Hepatic stellate cell (primary cell): ENCODE measurements at places on chromosomes 11 and 22.
A peak's percentile ranks its signal among the peaks of the same experiment; 100 is the strongest.

DNA sequence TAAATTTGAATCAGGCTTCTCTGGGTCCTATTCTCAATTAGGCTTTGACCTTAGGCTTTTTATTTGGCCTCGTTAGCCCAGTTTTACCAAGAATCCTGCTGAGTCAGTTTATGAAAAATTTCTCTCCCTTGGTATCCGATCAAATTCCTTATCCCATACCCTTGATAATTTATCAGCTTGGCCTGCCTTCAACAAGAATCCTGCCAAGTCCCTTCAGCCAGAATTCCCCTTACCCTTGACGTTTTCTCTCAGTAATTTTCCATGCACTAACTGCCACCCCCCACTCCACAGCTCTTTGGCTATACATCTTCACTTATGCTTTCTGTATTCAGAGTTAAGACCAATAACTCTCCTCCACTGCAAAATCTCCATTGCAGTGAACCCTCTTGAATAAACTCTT, 811.0 kb upstream of the CCDC90B start:
- DNase-seq, result no peak

GRCh38 chr22:16973591-16974297, 34.3 kb downstream of the GAB4 start:
- no peak for DNase-seq

DNA sequence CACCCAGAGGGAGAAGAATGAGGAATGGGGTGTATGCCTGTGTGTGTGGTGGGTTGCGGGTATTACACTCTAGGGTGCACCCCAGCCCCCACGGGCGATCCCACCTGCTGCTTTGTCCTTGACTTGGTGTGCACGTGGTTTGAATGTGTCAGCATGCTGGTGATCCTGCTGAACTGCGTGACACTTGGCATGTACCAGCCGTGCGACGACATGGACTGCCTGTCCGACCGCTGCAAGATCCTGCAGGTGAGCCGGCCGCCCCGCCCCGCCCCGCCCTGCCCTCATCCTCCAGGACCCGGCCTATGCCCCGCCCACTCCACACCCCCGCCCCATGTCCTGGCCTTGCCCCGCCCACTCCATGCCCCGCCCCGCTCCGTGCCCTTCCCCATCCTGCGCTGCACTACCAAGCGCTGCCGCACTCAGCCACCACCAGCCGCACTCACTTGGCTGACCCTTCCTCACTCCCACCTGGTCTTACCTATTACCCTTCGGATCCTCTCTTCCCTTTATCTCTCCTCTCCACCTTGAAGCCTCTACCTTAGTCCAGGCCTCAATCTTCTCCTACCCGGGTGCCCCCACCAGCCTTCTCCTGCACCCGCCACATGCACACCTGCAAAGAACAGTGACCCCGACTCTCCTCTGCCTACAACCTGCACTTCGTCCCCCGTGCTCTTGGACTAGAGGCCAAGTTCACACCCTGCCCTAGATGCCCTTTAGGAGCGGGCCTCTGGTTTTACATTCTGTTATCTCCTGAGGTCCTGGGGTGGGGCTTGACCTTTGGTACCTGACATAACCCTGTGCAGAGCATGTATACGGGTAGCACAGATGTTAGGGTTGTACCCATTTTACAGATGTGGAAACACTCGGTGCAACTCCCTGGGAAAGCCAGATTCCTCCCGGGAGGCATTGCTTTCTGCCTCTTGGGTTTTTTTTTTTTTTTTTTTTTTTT, 27.7 kb downstream of the CACNA1I start:
- no peak for DNase-seq

GRCh38 chr11:47950396-47950795, 30.0 kb upstream of the PTPRJ start:
- DNase-seq, result no peak

DNA sequence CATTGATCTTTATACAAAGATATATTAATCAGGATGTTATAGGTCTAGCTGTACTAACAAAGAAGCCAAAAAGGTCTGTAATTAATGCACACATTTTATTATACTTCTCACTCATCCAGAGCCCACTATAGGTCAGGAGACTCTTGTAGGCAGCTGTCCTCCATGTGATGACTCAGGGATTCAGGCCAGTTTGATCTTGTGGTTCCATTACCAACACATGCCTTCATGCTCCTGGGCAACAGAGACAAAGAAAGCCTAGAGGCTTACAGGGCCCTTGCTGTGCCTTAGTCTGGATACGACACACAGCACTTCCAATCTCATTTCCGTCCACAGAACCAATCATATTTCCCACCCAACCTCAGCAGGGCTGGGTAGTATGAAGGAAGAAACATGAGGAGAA, 150.3 kb upstream of the NCAM1 start:
- no peak for DNase-seq

- DNase-seq, result no peak
These were observed 519.0 kb downstream of the TBC1D22A start for GRCh38 chr22:47281126-47282106.

DNA sequence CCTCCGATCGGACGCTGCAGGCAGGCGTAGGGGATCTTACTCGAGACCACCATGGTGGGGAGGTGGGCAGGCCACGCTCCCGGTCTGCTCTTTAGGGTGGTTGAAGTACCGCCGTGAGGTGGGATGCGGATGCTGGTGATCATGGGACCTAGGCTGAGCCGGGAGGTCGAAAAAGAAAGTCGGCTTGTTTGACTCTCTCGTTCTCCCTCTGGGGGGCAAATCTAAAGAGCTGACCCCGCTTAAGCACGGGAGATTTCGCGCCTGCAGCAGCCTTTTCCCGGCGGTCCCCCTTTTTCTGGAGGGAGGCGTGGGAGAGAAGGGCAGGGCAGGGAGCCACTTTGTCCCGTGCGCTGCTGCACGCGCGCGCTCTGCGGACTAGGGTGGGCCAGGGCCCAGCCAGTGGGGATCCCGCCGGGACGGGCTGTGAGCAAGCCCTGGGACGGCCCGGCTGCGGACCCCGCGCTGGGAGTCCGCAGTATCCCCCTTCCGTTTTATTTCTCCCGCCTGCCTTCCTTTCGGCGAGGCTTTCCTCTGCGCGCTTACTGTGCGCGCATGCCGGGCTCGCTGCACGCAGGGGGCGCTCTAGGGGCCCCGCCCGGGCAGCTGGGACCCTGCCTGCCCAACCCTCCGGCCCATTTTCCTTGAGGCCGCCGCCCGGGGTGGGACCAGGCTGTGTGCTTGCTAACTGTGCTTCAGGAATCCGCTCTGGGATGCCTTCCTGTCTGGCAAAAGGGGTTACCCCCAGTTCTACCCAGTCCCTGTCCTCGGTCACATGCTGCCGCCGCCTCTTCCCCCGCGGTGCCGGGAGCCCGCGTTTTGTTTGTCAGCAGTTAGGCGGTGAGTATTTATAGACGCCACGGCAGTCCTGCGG, 81.0 kb downstream of the PRR5L start:
- DNase-seq, result peak; percentile 65

DNA sequence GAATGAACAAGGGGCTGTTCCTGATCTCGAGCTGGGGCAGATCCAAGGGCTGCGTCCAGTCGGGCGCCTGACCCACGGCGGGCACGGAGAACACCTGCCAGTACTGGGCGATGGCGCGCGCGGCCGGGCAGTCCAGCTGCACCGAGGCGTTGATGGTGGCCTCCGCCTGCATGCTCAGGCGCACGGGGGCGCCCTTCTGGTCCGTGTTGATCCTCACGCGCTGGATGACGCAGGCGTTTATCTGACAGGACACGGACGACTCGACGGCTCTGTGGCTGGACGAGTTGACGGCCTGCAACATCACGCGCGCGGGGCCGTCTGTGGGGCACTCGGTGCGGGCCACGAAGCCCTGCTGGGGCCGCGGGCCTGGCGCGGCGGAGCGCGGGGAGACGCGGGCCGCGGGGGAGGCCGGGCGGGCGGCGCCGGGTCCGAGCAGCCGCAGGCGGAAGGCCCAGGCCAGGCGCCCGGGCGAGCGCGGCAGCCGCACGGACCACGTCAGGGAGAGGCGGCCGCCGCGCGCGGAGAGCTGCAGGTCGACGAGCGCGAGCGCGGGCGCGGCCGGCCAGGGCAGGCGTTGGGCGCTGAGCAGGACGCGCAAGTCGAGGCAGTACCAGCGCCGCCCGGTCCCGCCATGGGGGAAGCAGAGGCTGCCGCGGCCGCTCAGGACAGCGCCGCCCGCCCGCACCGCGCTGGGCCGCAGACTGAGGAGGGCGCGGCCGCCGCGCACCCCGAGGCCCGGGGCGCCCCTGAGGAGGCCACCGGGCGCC, 511 bp downstream of the PKDREJ start:
- no peak for DNase-seq

- no peak for DNase-seq
These were observed 9.7 kb downstream of the LRFN4 start for GRCh38 chr11:66866511-66866986.

GRCh38 chr22:39900306-39901227, at the start of gene GRAP2:
GRAP2 (plus strand) TSS chr22:39901084; CDS start chr22:39947107, 46,023 bp downstream.
- no peak for DNase-seq

DNA sequence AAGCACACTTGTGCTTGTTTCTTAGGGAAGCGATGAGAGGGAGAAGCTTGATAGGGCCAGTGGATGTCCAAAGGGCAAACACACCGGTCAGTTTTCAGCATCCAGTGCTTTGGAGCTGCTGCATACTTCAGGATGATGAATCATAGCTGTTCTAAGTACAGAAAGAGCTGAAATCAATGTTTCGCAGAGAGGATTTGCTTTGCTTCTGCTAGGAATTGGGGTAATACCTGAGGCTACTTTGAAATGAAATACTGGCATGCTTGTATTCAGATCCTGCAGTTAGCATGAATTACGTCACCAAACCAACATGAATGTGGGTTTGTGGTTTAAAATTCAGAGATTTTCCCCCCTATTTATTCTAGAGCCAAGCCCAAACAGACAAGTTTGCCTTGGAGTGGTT, 41.7 kb upstream of the SC5D start:
- DNase-seq, result no peak

DNA sequence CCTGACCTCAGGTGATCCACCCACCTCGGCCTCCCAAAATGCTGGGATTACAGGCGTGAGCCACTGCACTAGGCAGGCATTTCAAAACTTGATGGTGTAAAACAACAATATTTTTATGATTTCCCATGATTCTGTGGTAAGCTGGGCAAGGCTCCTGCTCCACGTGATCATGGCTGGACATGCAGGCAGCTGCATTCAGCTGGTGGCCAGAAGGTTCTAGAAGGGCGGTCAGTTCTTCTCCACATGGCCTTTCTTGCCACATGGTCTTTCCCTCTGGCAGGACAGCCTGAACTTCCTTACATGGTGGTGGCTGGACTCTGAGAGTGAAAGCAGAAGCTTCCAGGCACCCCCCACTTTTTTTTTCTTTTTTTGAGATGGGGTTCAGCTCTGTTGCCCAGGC, 9.9 kb upstream of the RASD2 start:
- DNase-seq, result no peak

GRCh38 chr11:9121469-9121796, 30.0 kb upstream of the SCUBE2 start:
- no peak for DNase-seq

DNA sequence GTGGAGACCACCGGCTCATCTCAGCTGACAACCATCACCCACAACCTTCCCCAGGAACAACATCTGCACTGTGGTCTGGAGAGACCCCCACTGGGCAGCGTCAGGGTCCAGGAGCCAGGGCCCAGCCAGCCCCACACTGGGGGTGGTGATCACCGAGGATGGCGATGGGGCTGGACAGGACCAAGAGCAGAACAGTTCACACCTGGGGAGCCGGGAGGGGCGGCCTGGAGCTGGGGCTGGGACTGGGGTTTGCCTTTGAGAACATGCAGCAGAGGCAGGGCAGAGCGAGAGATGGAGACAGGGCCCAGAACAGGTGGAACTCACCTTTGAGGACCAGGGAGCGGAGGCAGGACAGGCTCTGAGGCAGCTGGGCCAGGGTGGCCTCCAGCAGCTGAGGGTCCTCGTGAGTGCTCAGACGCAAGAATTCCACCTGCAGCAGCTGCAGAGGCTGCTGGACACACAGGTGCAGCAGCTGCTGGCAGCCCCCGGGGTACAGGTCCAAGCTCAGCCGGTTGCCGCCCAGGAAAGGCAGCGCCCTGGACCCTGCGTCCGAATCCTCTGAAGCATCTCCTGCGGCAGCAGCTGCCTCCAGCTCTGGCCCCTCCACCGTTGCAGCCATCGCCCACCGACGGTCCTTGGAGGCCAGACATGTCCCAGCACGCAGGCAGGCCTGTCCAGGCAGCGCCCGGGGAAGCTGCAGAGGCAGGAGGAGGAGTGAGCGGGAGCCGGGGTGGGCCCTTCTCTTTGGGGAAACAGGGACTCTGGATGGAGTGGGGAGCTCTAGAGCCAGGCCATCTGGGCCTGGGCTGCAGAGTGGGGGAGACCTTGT, 1.0 kb downstream of the PIDD1 start:
- DNase-seq, result no peak

- no peak for DNase-seq
These were observed 79.0 kb upstream of the VSTM5 start for GRCh38 chr11:93929407-93929806.

DNA sequence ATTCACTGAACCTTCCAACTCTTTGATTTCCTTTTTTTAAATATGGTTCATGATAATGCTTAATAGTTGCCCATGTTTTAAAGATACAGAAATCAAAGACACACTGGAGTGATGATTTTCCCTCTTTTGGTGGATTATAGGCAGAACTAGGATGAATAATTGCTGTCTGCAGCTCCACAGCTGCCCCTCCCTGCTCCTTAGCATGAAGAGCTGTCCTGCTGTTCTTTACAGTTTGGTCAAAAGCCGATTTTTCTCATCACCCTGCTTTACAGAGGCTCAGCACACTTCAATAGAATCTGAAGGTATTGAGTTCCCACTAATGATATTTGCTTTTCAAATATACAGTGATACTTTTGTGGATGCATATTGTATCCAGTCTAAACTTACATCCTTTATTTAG, 202.6 kb downstream of the AASDHPPT start:
- DNase-seq, result no peak

GRCh38 chr11:46038529-46038928, 82.7 kb downstream of the PHF21A start:
- no peak for DNase-seq

DNA sequence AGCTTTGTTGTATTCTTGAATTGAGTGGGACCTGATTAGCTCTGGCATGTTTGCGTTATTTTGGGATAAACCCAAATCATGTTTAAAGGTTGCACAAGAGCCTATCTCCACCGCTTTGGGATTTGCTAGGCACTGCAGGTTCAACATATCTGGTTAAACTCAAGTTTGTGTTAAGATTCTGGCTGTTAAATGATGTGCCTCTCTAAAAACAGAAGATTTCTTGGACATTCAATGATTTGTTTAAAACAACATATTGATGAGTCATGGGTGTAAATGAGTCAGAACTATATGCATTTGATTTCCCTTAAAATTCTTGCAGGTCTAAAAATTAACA, 67.4 kb downstream of the AMOTL1 start:
- DNase-seq, result no peak

GRCh38 chr11:8640267-8640906, 42.1 kb downstream of the TRIM66 start:
- DNase-seq, result no peak

DNA sequence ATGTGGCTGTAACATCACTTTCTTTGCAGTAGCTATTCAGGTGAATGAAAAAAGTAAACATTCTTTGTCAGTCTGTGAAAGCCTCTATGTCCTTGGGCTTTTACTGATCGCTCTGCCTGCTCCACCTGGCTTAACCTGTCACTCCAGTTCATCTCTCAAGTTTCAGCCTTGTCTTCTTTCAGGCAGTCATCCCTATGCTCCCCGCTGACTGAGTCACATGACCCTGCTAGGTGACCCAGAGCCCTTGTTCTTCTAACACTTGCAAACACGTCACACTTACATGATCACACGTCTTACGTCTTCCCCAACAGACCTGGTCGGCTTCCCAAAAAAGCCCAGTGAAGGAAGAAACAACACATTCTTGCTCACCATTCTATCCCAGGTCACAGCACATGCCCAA, 499.3 kb upstream of the TENM4 start:
- no peak for DNase-seq
